IMR-90 (cell line): ENCODE measurements at places on chromosomes 6 and 20.

GRCh38 chr20:63848003-63848911 lies 13.0 kb upstream of the ABHD16B start:
- no peak for DNase-seq

GRCh38 chr6:111861431-111861885 lies 11.8 kb downstream of the FYN start:
- DNase-seq: no peak

DNA sequence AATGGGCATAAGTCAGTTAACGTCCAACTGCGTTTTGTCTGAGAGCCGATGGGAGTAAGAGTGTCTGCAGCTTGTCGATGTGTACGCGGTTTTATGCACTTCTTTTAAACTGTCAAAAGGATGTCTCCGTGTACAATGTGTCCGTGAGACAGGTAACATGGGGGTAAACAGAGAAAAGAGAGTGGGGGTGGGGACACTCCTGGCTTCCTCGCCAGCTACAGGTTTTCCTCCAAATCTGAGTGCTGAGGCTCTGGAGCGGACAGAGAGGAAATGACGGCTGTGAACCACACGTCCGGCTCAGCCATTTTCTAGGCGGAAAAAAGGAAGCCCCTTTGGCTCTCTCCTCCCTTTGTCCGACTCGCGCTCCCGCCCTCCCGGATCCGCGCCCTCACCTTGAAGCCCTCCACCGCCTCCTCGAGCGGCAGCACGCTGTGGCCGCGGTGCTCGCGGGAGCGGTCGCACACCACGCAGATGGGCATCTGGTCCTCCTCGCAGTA lies 916 bp downstream of the TRIM27 start:
- peak; percentile 31 for DNase-seq

DNA sequence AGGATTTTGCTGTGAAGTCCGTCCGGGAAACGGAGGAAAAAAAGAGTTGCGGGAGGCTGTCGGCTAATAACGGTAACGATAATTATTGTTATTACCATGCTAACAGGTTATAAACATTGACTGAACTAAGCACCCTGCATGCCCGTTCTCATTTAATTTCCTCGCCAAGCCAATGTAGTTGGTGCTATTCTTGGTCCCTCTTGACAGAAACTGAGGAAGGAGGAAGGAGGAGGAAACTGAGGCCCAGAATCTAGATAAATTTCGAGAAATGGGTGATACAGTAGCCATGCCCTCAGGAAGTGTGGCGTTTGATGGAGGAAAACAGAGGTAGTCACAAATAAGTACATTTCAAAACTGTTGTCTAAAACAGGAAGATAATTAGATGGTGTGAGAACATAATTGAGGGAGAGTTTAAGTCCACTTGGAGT lies 474 bp downstream of the TPX2 start:
- DNase-seq: no peak

DNA sequence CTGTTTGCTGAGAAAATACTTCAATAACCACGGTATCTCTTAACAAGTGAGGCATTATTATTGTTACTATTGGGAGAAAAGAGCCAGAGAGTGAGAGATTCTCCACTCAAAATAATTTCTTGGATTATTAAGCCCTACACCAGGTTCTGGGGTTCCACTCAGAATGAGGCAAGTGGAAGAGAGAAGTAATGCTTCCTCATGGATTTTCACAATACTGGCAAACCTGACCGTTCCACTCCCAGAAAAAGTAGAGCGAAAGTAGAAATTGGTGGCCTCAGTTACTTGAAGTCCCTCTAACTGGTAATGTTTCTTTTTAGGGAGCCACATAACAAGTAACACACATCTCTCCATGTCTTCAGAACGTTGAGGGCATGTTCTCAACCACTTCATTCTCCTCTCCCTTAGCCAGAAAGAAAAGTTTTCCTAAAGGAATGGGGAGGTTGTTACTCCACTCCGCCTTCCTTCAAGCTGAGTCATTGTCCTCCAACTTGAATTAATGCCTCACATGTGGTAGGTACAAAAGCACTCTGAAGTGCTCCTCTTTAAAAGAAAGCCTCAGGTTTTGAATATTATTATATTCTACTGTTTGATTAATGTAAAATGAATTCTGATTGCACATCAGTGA lies 1.9 kb downstream of the BAG2 start:
- DNase-seq: peak; percentile 84
